ENCODE measurements at places on chromosomes 3 and 15.

GRCh38 chr3:41688595-41689380 is 273.1 kb downstream of the ULK4 start:
- DNase-seq, result no peak

- DNase-seq, result no peak
Observed at GRCh38 chr3:138112362-138112761, 3.0 kb downstream of the DZIP1L start.

DNA sequence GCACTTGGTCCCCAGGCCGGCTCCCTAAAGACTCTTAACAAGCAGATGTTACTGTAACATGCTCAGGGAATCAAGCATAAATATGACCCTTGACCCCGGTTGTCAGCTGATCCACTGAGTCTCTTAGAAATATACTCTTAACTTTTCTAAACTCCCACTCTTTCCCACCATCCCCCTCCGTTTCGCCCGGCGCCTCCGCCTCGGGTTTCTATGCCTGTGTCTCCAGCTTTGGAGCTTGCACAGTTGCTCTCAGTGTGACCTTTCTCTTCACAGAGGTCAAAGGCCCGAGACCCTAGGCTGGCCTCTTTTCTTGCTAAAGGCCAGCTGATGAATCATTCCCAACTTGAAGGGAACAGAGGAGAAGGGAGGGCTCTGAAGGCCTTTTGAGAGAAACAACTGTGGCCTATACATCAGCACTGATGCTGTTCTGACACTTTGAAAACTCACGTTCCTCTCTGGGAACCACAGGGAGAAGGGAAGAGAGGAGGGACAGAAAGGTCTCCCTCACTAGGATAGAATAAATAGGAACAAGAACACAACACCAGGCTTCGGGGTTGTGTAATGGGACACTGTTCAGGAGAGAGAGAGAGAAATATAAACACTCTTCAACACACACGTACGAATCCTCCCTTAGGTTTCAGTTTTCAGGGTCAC is 484.5 kb upstream of the NR2F2 start:
- no peak for DNase-seq

DNA sequence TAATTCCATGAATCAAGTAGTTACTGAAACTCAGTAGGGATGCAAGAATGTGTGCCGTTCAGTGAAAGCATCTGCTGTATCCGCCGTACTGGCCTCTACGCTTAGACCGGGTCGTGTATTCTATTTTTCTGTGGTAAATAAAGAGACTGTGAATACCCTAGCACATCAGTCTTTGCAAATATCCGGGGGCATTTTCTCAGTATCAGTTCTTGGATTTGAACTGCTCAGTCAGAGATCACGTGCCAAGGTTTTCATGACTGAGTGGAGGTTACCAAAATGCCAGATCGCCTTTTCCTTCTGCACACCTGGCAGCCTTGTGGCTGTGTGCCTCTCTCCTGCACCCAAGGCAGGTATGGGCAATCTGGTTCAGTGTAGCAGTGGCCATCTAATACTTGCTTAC is 377.0 kb downstream of the OCA2 start:
- no peak for DNase-seq

DNA sequence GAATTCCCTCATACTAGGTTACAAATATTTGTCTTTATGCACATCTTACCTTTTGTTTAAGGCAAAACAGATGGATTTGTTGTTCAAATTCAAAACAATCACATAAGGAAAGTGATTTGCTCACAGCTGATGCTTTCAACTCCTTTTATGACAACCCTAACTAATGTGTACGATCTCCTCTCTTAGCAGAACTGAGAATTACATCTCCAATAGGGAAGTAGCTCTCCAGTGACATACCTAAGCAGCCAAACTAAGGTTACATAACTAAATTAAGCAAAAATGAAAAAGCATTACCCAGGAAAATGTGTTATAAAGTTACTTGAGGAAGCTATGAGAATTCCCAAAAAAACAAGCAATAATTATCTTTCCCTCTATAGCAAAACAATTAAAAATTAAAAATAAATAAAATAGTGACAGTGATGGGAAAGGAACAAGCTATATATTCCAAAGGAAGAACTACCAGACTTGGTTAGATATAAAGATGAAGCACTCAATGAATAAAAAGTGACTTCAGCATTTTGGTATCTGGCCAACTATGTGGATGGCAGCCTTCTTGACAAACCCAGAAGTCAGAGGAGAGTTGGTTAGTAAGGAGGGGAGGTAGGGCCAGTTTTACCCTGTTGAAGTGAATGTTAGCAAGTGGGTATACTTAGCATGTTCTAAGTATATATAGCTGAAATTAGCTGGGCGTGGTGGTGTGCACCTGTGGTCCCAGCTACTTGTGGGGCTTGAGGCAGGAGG is 32.4 kb downstream of the PEAK1 start:
- no peak for DNase-seq

DNA sequence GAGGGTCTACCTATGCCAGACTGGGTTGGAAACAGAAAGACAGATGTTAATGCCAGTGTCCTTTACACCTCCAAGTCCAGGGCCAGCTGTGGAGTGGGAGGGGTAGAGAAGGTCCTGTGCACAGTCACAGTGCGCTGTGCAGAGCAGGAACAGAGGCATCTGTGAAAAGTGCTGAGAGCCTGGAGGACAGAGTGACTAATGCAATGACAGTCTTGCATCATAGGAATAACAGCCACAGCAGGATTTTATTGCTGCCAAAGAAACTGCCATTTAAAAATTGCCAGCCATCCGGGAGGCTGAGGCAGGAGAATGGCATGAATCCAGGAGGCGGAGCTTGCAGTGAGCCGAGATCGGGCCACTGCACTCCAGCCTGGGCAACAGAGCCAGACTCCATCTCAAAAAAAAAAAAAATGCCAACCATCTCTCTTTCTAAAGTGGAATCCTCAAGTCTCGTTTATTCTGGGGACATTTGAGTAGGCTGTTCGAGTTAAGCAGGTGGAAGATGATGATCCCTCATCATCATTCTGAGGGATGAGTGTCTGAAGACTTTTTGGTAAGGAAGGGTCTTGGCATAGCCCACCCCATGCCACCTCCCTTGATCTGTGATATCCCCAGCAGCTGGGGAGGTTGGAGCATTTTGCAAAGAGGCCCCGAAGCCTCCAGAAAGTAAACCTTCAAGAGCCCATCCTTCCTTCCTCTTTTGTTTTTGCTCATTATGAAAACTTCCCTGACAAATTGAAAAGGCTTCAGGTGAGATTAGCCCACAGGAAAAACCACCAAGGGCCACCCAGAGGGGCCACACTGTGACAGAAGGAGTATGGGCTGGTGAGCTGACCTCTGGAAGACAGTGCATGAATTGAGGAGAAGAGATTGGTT is 7.7 kb downstream of the CCR2 start:
- no peak for DNase-seq

DNA sequence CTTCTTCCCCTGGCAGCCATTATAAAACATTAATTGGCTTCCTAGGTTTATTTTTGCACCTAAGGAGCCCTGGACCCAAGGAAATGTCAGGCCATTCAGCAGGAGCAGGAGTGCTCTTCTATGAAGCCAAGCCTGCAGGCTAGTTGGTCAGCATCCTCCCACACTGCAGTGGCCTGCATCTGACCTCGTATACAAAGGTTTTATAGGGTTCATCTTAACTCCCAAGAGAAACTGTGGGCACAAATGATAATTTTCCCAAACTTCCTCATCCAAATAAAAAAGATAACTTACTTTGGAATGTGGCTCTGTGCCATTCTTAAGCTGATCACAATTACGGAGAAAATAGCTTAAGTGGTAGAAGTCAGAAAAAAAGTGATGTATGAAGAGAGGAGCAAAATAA is 19.4 kb downstream of the PLSCR1 start:
- DNase-seq, result no peak

DNA sequence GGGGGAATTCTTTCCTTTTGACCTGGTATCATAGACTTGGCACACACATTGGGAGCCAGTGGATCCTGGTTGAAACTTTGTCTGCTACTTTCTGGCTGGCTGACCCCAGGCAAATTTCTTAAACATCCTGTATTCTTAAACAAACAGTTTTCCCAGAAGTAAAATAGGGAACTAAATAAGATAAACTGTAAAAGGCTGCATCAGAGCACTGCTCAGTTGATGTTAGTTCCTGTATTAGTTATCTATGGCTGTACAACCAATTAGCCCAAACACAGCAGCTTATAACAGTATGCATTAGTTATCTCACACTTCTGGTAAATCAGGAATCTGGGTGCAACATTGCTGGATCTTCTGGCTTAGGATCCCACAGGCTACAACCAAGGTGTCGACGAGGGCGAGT is 73.1 kb upstream of the SLCO3A1 start:
- no peak for DNase-seq

DNA sequence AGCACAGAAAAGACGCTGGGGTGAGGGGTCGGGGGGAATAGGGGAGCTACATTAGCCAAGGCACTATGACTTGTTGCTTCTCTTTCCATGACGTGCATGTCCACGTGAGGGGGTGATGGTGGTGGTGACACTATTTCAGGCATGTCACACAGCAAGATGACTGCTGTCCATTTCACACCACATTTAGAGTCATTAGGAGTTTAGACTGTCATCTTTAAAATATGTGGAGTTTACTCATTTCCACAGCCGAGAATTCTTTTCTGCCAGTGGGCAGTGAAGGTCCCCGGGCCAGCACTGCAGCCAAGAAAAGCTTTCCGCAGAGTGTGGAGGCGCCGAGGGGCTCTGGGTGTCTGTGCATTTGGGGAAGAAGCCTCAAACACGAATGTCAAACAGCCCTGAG is 954 bp upstream of the DGKG start:
- no peak for DNase-seq

DNA sequence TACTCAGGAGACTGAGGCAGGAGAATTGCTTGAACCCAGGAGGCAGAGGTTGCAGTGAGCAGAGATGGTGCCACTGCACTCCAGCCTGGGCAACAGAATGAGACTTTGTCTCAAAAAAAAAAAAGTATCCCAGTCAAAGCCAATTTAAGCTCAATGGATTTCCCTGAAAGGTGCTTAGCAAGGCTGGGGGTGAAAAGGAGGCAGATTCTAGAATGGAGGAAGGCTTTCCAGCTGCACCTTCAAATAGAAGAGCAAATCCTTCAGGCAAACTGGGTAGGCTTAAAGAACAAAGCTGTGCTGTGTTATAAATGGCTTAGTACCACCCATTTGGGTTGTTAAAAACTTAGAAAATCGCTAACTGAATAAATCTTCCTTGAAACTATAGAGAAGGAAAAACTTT is 3.0 kb upstream of the IFT57 start:
- DNase-seq, result no peak

DNA sequence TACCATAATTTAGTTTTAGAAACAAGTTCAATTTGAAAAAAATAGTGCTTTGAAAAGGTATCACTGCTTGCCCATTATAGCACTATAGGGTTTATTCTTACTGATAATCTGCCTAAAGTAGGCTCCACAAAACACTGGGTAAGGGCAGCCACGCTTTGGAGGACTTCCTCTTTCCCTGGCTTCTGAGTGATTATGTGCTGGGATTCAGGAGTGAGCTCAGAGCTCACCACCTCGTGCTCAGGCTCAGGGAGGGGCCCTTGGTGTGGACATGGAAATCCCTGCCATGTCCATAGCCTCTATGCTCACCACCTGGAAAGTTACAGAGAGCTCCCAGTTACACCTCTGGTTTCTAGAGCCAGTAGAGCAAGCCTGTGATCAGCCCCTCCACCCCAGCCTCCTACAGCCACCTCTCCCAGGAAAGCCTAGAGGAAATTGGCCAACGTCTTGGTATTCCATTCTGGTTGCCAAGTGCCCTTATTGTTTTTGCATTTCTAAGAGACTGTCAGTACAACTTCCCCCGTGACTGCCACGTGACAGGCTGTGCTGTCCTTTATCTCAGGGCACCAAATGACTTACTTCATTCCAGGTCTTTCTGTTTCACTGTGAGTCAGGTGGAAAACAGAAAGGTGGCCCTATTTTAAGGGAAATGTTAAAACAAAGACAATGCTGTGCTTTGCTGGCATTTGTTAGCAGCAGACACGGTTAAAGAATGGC is 316.0 kb downstream of the RORA start:
- no peak for DNase-seq

- no peak for DNase-seq
Observed at GRCh38 chr3:101292027-101292426, 28.3 kb downstream of the IMPG2 start.

DNA sequence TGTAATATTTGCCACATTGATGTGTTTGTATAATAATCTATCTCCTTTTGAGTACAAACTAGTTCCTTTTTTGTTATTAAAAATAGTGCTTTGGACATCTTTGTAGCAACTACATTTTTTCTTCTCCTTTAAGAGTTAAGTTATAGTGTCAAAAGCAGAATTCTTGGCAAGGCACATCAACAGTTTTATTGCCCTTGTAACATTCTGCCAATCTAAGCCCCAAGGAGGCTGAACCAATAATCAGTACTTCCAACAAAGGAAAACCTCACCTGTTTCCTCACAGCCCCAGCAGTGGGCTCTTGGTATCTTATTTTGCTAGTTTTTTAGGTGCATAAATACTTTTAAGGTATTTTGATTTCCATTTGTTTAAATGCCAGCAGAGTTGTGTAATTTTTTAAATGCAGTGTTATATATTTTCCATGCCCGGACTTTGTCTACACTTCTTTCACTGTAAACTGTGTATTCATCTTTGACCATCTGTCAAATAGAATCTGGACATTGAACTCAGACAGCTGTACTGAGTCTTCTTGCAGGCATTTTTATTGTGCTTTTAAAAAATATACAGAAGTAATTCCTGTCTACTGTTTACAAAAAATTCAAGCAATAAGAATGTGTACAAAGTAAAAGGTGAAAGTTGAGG is 101.0 kb downstream of the MYLK start:
- DNase-seq, result no peak

DNA sequence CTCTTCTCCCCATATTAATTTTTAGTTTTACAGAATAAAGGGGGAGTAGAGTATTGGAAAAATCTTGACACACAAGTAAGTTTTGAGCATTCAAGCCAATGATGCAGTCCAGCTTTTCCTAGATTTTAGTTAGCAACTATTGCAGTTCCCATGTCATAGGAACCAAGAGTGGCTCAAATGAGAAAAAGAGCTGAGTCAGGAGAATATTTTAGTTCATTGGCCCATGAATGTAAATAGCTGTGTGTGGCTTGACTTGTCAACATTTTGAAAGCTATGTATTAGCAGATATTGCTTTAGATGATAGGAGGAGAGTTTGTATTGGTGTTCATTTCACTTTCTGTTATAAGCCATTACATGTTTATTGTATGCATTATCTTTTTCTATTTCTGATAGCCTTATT is 853.7 kb downstream of the PLOD2 start:
- no peak for DNase-seq

- DNase-seq, result no peak
Observed at GRCh38 chr3:43910750-43911149, 220.0 kb downstream of the ABHD5 start.

- no peak for DNase-seq
Observed at GRCh38 chr15:69903470-69904469, 193.9 kb downstream of the TLE3 start.

GRCh38 chr3:190429681-190430080 is 20.0 kb downstream of the TMEM207 start:
- DNase-seq, result no peak

Data from immature natural killer cell (primary cell).